Activated CD8-positive, alpha-beta memory T cell treated with anti-CD3 and anti-CD28 coated beads for 1 hour (primary cell): ENCODE measurements at places on chromosomes 3 and 15.

GRCh38 chr3:53695324-53695690 lies 150.9 kb downstream of the CHDH start:
- no peak for DNase-seq

GRCh38 chr3:106176734-106177133 lies 307.9 kb upstream of the CBLB start:
- peak; percentile 23 for DNase-seq

DNA sequence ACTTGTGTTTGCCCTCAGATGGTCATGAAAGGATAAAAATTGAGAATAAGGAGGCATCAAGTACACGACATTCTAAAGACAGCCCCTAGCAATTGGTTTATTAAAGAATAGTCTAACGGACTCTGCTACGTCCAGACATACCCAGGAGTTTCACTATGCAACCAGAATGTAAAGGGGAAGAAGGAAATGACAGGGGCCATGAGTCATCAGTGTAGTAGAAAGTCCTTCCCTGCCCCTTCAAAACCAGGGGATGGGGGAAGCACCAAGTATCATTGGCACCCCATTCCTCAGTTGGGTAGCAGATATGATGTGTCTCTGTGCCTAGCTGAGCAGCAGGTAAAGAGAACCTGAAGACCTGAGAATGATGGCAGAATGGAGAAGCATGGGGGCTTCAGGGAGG lies 367.4 kb downstream of the IL20RB start:
- no peak for DNase-seq

- peak; percentile 48 for DNase-seq
Observed at GRCh38 chr15:90660195-90660998, 56.7 kb upstream of the BLM start.

DNA sequence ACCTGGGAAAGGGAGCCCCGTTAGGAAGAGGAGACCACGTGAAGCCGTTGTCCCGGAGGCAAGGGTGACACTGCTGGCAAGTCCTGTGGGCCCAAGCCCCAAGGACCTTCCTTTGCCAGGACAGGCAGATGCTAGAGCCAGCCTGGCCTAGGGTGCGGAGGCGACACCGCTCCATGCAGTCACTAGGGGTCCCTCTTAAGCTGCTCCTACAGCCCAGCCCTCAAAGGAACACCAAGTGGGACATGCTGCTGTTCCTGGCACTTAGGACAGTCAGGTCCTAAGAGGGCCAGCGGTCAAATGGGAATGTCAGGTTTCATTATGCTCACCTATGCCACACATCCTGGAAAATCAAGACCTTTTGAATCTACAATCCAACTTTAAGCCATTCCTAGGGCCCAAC lies 59.7 kb downstream of the RPN1 start:
- no peak for DNase-seq

GRCh38 chr15:87731630-87732029 lies 524.9 kb downstream of the NTRK3 start:
- no peak for DNase-seq

GRCh38 chr3:12797892-12798558 lies 1.5 kb downstream of the CAND2 start:
- no peak for DNase-seq
